Psoas muscle (tissue), 8 donors: ENCODE measurements at places on chromosomes 11 and 22. TPM values are rescaled to one million over a fixed set of nuclear protein-coding genes. Genes with fewer than 3 reads are reported as not detected.

The FAU gene
- 589 TPM for total RNA-seq

The IGSF22 gene
- total RNA-seq = 0.08 TPM

The ANO5 gene
- 52.1 TPM for total RNA-seq

The BRD1 gene
- total RNA-seq = 22.9 TPM

The GRIK4 gene
- total RNA-seq = not detected

The OR10A5 gene
- not detected for total RNA-seq

The RAG1 gene
- total RNA-seq = 0.24 TPM

The LDLRAD3 gene
- 16.0 TPM for total RNA-seq

The SPATA19 gene
- not detected for total RNA-seq

The FAM180B gene
- total RNA-seq = not detected

The PKP3 gene
- total RNA-seq = 0.75 TPM

The TEX12 gene
- total RNA-seq = not detected

The MRGPRX4 gene
- not detected for total RNA-seq

The MAP4K2 gene
- 3.0 TPM for total RNA-seq

The DAGLA gene
- total RNA-seq = 3.3 TPM

The FGF3 gene
- total RNA-seq = not detected

The OR4D6 gene
- total RNA-seq = not detected

GRCh38 chr11:68012843-68013610, 2.9 kb downstream of the ALDH3B1 start:
- DNase-seq = no peak

- no peak for DNase-seq
Measured at GRCh38 chr11:130638033-130638432, 189.6 kb downstream of the ADAMTS15 start.

GRCh38 chr11:2825261-2825888, 60.2 kb downstream of the CDKN1C start:
- peak; percentile 93 for DNase-seq

DNA sequence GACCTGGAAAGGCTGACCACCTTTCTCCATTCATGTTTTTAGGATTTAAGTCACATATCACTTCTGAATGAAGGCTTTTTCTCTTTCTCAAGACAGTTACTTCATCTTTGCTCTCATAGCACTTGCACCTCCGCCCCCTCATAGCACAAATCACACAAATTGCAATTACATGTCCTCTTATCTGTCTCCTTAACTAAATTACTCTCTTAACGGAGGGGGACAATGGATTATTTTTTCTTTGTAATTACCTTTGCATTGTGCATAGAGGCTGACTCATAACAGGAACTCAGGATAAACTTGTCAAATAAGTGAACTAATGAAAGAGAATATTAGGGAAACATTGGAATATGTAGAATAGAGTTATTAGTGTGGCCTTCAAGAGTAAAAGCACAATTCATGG, 94.7 kb downstream of the MUC15 start:
- DNase-seq = no peak

- no peak for DNase-seq
Measured at GRCh38 chr11:76054330-76054729, 152.0 kb downstream of the WNT11 start.

DNA sequence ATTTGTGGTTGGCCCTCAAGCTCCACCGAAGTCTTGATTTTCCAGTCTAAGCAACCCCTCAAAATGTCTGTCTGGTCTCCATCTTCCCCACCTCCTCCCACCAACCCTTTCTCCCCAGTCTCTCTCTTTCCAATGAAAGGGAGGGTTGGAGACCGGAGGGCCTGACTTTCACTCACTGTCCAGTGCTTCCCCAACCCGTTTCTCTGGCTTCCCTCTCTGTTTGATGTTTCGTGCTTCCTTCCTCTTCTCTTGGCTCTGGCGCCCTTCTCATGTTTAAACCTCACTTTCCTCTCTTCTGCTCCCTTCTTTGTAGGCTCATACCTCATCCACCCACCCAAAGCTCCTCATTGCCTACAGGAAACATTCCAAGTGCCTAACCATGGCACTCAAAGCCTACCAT, 11.1 kb upstream of the VPS37C start:
- no peak for DNase-seq

- peak; percentile 69 for DNase-seq
Measured at GRCh38 chr11:47186700-47187695, 764 bp upstream of the PACSIN3 start.

- DNase-seq = no peak
Measured at GRCh38 chr22:26503758-26504157, 8.5 kb downstream of the TFIP11 start.

DNA sequence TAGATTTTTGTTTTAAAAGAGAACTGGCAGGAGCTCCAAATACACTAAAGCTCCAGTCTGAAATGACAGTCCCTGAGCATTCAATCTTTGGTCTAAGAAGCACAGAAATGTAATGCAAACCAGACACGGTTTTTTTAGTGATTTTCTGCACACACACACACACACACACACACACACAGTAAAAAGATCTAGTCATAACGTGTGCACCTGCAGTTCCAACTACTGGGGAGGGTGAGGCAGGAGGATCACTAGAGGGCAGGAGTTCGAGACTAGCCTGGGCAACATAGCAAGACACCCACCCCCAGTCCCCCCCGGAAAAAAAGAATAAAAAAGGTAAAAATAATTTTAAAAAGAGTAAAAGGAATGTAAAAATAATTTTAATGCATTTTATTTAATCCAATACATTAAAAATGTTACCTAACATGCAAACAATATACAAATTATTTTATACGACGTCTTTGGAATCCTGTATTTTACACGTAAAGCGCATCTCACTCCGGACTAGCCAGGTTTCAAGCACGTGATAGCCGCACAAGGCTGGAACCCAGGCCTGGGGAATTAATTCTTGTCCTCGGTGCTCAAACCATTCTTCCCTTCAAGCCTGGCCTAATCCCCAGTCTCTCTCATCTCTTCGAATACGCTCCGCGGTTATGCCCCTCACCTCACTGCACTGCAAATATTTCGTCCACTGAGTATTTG, 762 bp upstream of the TBC1D22A start:
- no peak for DNase-seq

DNA sequence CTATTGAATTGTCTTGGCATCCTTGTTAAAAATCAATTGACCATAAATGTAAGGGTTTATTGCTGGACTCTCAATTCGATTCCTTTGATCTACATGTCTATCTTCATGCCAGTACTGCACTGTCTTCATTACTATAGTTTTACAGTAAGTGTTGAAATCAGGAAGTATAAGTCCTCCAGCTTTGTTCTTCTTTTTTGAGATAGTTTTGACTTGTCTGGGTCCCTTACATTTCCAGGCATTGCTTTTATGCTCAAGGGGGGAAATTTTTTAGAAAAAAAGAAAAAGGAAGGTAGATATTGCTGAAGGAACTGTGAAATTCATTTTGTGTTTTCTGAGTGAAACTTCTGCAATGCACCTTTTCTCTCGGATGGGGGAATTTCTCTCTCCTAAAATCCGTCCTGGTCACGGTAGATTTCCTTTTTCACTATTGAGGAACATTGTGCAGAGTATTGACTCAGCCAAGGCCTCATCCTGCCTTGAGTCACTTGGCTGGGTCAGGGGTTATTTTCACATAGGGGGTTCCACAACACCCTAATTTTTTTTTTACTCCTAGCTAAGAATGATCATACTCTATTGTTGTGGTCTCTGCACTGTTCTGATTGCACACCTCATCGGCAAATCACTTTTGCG, 2.8 kb upstream of the ACER3 start:
- no peak for DNase-seq

DNA sequence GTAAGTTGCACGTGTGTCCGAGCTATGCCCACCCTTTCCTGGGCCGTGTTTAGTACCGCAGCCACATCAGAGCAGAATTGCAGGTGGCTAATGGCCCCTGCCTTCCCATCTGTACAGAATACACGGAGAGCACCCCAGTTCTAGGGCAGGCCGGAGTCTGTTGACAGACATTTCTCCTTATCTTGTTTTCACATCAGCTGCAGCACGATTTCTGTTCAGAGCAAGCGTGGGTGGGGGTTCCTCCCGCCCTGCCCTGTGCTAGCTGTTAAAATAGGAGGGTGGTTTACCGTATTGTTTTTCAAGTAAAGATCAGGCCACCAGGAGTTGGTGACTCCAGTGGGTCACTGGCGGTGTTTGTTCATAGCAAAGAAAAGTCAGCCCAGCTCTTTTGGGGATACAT, 41.1 kb downstream of the UBASH3B start:
- DNase-seq = no peak

DNA sequence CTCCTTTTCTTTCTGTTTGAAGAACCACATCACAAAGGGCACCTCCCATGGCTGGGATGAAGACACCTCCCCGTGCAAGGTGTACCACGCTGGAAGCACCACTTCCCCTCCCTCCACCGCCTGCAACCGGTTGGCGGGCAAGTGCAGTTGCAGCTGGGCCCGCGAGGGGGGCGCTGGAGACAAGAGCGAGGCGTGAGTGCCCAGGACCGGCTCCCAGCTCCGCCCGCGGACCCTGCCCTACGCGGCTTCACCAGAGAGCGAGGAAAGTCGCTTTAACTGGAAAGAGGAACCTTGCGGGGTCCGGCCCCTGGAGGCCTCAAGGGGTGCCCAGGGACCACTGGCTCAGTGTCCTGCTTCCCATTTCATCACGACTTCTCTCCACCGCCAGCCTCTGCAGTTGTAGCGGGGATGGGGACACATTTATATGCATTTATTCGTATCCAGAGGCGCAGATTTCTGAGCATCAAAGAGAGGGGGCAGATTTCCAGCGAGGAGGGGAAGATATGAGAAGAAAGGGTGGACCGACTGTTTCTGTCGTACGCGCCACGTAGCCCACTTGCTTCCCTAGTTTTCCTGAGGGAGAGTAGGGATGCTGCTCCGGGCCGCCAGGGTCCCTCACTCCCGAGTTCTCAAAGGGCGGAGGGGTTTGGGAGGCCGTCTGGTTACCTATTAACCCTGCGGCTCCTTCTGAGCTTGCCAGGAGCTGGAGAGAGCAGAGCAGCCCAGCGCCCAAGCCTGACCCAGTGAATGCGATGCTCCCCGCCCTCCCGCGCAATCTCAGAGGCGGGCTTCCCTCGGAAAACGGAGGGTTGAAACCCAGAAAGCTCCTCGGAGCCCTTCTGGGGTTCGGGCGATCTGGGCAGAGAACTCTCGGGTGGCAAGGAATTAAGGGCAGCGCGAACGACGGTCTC, 3.5 kb downstream of the ESAM start:
- DNase-seq = peak; percentile 78

GRCh38 chr11:115928811-115929210, 424.6 kb upstream of the CADM1 start:
- no peak for DNase-seq

GRCh38 chr11:11081288-11081687, 223.4 kb upstream of the ZBED5 start:
- no peak for DNase-seq

DNA sequence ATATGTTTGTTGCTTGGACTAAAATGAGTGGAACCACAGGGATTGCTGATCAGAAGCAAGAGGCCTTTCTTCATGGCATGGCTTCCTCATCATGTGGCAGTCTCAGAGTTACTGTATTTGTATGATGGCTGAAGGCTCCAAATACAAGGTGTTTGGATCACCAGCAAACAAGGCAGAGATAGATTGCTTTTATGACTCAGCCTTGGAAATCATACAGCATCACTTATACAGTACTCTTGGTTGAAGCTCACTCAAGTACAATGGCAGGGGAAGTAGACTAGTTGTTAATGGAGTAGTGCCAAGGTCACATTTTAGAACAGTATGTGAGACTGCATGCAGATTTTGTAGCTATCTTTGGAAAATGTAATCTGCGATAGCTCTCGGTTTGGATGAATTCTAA, 16.6 kb downstream of the CAPRIN1 start:
- DNase-seq = no peak

- DNase-seq = no peak
Measured at GRCh38 chr11:130612291-130612851, 163.9 kb downstream of the ADAMTS15 start.

- no peak for DNase-seq
Measured at GRCh38 chr22:37228106-37229011, 15.7 kb downstream of the RAC2 start.

DNA sequence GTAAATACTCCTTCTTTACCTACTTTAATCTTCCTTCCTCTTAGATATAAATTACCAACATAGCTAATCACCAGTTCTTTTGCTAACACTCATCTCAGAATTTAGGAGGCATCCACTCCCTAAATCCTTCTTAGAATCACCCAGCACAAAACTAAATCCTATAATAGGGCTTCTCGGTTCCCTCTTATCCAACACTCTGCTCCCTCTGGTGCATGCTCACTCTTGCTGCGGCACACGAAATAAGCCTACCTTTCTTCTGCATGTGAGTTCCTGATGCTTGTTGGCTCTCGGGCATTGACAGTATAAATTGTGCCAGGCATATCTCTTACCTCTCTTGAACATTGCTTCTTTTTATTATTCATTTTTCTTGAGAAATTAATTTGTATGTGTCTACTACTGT, 61.0 kb downstream of the OR5AK2 start:
- DNase-seq = no peak

GRCh38 chr11:34028425-34028824, 23.1 kb upstream of the CAPRIN1 start:
- DNase-seq = peak; percentile 23

GRCh38 chr22:36409911-36410756, 22.4 kb upstream of the MYH9 start:
- peak; percentile 65 for DNase-seq

GRCh38 chr22:17322511-17322910, 46.7 kb upstream of the CECR2 start:
- no peak for DNase-seq

DNA sequence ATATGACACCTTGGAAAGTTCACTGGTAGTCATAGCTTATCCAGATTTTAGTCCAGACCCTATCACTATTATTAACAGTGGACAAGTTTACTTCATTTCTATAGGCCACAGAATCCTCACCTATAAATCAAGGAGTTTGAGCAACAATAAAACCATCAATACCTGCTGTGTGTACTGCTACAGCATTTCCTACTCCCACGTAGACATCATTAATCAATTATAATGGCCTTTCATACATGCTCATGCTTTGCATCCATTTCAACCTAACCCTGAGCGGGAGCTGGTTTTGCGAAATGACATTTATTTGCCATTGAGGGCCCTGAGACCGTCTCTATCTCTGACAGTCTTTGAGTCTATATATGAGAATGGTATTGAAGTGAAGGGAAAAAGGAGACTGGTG, 312.3 kb downstream of the FAT3 start:
- DNase-seq = no peak

GRCh38 chr11:116888024-116888423, 50.6 kb upstream of the APOA1 start:
- DNase-seq = no peak

GRCh38 chr11:4025248-4025966, 69.2 kb upstream of the RRM1 start:
- DNase-seq = no peak

- DNase-seq = peak; percentile 53
Measured at GRCh38 chr11:121741761-121742361, 289.1 kb upstream of the SORL1-AS1 start.

DNA sequence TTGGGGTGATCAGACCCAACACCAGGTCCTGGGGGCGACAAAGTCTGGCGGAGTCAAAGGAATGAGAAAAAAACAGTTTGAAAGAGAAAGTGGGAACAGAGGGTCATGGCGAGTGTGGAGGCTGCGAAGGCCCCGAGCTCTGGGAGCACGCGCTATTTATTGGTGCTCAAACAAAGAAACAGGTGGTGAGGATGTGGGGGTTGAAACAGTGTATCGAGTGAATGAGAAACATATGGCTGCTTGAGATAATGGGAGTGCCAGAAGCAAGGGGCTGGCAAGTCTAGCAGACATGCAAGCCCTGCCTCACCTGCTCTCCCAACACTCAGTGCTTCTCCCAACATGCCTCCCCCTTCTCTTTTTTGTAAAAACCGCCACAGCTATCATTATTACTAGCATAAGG, 7.8 kb upstream of the DUSP18 start:
- DNase-seq = no peak
